Activated T-helper 1 cell treated with anti-CD3 and anti-CD28 coated beads, Interleukin-2, amount 50 U/mL, for 16 hours (primary cell): ENCODE measurements at places on chromosomes 7 and 10.

DNA sequence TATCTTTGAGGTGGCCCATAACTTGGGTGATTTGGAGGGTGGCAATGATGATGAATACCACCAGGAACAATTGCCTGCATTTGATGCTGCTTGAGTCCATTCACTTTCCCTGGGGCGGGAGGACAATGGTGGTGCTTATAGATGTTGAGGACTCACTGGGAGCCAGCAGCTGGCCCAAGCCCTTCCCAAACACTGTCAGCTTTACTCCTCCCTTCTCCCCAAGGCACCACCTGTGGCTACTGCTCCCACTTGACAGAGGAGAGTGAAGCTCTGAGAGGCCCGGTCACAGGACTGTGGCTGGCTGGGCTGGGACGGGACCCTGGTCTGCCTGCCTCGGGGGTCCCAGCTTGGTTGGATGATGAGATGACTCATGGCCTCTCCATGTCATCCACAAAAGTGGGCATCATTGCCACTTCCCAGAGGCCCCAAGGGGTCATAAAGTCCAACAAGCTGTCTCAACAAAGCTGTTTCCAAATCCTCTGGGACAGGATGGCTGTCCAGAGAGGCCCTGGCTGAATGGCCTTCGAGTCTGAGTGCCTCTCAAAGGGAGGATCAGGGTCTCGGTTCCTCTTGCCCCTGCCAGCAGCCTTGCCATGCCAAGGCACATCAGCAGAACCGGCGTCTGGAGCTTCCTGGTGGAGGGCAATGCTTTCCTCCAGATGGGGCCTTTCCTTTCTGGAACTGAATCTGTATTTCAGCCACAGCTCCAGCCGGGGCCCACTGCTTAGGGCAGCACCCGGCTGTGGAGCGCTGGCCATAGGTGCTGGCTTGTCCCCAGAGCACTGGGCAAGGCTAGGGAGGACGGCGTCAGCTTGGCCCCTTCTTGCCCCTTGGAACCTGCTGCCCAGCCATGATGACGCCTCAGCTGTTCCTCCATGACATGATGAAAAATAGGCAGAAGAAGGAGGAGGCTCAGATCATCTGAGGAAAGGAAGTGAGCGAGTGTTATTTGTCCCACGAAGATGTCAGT is 47.0 kb upstream of the PLEKHA1 start:
- DNase-seq: no peak

GRCh38 chr7:119270644-119271043 is 1002.3 kb upstream of the KCND2 start:
- DNase-seq: no peak

DNA sequence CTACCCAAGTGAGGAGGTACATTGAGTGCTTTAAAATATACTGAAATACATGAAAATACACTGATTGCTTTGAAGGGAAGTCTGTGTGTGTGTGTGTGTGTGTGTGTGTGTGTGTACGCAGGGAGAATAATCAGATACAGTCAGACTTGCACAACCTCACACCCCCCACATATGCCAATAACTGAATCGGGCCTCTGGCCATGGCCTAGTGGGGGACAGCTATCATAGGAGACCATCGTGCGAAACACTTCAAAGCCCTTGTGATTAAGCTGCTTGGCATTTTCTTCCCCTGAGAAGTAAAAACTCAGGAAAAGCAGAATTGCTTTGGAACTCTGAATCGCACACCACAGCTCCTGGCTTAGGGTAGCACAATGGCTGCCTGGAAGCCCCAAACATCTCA is 135.1 kb downstream of the C10orf105 start:
- DNase-seq: no peak

GRCh38 chr10:34491678-34492077 is 323.4 kb downstream of the PARD3 start:
- DNase-seq: no peak

GRCh38 chr7:12888717-12889116 is 201.3 kb downstream of the ARL4A start:
- no peak for DNase-seq

DNA sequence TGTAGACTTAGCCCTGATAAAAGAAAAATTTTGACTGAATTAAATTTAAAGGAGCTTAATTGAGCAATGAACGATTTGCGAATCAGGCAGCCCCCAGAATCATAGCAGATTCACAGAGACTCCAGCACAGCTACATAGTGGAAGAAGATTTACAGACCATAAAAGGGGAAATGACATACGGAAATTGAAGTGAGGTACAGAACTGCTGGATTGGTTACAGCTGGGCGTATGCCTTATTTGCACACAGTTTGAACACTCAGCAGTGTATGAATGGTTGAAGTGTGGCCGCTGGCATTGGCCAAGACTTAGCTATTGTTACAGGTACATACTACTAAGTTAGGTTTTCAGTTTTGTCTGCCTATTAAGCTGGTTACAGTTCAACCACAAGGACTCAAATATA is 433.5 kb upstream of the CELF2 start:
- DNase-seq: no peak
